ENCODE measurements at places on chromosomes 13 and 19.

GRCh38 chr19:47210689-47211316 is 20.2 kb downstream of the BBC3 start:
- peak; percentile 86 for DNase-seq

DNA sequence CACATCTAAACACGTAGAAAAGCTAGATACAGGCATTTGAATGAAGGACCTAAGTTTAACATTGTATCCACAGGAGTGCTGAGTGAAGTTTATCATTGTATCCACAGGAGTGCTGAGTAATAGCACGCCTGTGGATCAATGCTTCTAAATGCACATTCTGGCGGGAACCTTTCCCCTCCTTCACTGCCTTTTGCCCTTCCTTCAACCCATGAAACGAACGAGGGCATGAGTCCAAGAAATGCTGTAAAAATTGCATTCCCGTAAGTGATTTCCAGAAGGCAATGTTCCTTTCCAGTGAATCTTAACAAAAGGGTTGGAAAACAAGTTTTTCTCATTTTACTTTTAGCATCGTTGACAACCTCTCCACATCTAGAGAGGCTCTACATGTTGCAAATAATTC is 88.1 kb downstream of the ZDHHC20 start:
- no peak for DNase-seq

- no peak for DNase-seq
Measured at GRCh38 chr13:44868397-44868796, 120.9 kb downstream of the NUFIP1 start.

- DNase-seq = no peak
Measured at GRCh38 chr13:34507630-34508029, 434.4 kb upstream of the NBEA start.

- no peak for DNase-seq
Measured at GRCh38 chr13:99977912-99978798, 3.4 kb upstream of the ZIC2 start.

- no peak for DNase-seq
Measured at GRCh38 chr19:1577090-1577928, 9.2 kb upstream of the MEX3D start.

GRCh38 chr19:34733266-34733745 is 737 bp upstream of the ZNF181 start:
- no peak for DNase-seq

DNA sequence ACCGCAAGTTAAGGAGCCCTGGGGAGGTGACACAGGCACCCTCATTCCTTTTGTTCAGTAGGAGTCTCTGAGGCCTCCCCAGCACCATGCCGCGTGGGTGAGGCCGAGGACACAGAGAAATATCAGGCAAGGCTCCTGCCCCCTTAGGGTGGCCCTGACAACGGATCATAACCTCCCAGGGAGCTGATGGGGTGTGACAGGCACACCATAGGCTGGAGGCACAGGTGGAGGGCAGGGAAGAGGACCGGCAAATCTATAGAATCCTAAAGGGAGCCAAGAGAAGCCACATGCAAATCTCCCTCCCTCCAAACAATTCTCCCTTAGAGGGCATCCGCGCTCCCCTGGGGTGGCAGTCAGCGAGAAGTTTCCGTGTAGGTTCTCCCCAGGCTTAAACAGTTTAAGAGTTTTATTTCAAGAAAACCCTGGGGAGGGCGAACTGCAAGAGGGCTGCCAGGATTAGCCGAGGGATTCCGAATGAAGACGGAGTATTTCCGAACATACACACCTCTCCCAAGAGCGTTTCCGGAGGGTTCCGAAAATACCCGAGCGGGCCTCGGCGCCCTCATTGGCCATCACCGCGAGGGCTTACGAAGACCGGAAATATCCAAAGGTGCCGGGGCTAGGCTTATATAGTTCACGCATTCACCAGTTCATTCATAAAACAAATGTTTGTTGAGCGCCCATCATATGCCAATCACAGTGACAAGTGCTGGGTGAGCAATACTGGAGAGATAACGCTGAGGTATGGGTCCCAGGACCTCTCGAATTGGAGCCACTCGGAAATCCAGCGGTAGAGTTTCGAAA is 610 bp upstream of the RPL28 start:
- peak; percentile 96 for DNase-seq

DNA sequence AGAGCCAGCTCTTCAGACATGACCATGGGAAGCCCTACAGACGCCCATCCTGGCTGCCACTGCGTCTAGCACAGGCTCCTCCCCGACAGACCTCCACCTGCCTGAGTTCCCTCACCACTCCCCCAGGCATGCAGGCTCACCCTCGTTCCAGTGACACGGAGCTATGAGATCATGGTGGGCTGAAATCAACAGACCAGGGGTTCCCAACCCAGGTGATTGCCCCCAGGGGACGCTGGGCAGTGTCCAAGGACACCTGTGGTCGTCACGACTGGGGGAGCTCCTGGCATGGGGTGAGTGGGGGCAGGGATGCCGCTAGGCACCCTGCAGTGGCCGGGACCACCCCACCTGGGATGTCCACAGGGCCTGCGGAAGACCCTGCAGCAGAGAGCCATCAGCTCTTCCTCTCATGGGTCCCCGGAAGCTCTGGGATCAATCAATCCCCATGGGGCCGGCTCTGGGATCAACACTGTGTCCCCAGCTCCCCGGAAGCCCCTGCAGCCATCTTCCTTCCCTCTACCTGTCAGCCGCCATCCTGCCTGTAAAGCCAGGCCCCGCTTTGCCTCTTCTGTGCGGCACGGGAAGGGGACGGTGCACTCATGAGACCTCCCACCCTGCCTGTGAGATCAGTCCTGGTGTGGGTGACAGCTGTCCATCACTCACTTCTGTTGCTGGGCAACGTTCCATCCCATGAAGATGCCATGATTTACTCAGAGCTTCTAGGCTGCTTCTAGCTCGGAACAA is 12.8 kb upstream of the MADCAM1 start:
- no peak for DNase-seq

- DNase-seq = no peak
Measured at GRCh38 chr13:34421858-34422475, 520.1 kb upstream of the NBEA start.

DNA sequence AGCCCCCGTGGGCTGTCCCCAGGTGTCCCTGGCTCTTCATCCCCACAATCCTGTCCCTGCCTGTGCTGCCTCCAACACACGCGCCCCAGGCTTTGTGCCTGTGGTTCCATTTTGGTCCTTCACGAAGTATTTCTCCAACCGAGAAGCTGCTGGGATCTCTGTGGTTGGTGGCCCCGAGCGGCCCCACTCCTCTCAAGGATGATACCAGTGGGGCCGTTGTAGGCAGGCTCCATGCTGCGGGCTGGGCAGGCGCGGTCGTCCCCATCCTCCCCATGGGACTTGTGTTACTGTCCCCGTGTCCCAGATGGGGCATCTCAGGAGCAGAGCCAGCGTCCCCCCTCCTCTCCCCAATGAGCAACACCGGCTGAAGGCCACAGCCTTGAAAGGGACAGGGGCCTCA is 3.7 kb upstream of the ZNF554 start:
- DNase-seq = no peak

GRCh38 chr19:58544591-58545285 is 874 bp downstream of the TRIM28 start:
- no peak for DNase-seq

GRCh38 chr19:3370728-3371591 is 4.6 kb downstream of the NFIC start:
- DNase-seq = no peak

- DNase-seq = no peak
Measured at GRCh38 chr19:50952910-50953309, at the start of gene KLK5. TSS of gene KLK5 (minus strand) at chr19:50953038. CDS start at chr19:50952657, 381 bp downstream.

GRCh38 chr13:67821606-67822005 is 591.5 kb upstream of the PCDH9 start:
- DNase-seq = no peak

DNA sequence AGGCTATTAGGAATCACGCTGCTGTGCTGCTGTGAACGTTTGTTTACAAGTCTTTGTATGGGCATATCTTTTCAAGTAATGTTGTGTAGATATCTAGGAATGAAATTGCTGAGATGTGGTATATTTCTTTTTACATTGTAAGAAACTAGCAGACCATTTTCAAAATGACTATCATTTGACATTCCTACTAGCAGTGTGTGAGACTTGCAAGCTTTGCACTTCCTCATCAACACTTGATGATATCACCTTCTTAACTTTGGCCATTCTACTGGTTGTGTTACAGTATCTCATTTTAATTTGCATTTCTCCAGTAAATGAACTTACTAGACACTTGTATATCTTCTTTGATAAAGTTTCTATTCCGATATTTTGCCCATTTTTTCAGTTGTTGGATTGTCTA is 12.1 kb downstream of the METTL21C start:
- no peak for DNase-seq

DNA sequence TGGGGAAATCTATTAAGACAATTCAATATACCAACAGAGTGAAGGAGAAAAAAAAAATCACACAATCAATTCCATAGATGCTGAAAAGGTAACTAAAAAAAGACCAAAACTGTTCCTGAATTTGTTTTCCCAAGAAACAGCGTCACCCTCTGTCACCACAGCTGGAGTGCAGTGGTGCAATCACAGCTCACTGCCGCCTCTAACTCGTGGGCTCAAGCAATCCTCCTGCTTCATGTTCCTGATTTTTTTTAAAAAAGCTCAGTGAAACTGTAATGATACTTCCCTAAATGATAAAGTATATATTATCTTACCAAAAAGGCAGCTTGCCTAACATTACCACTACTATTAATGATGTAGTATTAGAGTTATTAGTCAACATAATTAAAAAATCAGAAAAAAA is 19.6 kb upstream of the ZFP14 start:
- DNase-seq = no peak

DNA sequence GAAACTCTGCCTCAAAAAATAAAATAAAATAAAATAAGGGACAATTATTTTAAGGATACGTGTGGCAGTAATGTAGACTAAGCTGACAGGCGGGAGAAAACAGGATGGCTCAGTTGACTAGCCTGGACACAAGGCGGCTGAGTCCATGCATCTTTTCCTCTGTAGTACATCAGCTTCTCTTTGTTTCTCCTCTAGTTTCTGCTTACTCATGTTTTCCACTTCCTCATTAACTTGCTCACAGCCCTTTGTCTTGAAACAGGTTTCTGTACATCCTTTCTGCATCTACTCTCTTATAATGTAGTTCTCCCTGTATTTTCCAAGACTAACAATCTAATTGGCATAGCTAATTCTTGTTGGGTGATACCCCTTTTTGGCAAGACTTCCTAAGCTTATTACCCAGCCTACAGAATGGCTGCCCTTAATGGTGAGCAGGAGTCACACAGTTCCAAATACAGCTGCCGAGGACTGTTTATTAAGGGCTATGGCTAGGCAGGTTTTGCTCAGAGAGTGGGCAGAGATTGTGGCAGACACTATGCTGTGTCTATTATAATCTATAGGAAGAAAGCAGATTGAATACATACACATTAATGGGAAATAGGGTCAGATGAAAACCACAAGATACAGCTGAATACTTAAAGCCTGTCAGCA is 58.7 kb upstream of the KLF5 start:
- DNase-seq = no peak

DNA sequence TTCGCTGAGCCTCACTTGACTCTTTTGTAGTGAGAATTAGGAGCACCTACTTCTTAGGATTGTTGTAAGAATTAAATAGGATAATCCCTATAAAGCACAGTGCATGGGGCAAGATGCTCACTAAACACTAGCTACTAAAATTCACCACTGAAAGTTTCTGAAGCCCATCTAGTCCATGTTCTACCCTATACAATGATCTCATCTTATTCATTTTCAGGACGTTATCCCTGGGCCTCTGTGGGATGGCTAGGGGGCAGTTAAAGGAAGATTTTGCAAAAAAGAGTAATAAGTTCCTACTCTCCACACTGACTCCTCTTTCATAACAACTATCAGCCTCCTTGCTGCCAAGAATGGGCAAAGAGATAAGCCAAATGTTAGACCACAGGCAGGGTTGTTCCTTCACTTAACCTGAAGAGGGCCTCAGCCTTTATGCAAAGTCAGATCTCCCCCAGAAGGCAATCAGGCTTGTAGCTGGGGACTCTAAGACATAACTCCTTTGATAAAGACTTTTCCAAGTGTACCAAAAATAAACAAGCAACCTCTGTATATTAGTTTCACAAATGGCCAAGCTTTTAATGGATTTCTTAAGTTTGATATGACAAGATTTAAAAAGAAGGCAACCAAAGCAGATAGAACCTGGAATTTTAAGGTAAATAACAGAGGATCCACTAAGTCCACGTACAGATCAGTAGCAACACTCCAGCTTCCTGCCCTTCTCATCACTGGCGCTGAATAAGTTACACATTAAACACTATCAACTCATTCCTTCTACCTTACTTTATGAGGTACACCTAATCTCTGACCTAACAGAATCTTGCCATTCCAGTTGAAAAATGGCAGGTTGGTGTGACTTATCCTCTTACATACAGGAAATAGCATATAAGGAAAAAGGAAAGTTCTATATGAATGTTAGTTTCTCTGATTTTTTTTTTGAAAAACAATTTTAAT is 44.4 kb downstream of the ELF1 start:
- DNase-seq = peak; percentile 20

DNA sequence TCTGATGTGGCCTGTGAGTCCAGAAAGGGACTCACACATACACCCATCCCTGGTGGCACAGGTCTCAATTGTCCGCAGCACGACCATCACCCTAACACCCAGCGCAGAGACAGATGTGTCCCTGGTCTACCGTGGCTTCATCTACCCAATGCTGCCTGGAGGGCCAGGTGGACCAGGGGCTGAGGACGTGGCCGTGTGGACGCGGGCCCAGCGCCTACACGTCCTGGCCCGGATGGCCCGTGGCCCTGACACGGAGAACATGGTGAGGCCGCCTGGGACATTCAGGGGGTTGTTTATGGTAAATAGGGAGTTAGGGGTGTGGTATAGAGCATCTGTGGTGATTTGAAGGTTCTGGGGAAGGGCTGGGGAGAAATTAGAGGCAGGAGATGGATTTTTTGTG is 22.8 kb downstream of the MEGF8 start:
- no peak for DNase-seq

GRCh38 chr19:55228015-55228391 is 560 bp downstream of the TMEM86B start:
- DNase-seq = no peak

DNA sequence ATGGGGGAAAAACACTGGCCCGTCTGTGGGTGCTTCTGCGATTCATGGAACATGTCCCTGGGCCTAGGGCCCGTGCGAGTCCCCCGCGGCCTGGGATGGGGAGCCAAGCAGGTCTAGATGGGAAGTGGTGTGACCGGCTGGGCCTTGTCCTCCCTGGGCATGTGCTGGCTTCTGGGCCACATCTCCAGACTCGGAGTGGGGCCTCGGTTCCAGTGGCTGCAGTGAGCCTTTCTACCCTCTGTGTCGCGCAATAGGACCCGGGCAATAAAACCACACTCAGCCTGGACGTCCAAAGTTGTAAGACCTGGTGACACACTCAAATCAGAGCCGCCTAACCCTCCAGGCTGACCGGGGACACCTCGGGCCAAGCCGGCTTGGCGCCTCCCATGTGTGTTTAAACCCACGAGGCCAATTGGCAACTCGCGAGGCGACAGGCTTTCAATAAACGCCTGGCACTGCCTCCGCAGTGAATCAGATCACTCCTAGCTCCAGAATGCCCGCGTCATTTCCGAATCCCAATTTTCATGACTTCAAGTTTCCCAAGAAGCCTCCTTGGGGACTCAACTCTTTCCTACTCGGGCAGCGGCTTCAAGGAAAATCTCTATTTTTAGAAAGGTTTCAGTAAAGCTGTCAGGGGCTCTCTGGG is 57.3 kb downstream of the KLF2 start:
- peak; percentile 45 for DNase-seq

GRCh38 chr19:47699360-47699917 is 13.8 kb upstream of the EHD2 start:
- peak; percentile 52 for DNase-seq

Data from transverse colon (tissue), 4 donors.